Stimulated activated CD4-positive, alpha-beta T cell treated with anti-CD3 and anti-CD28 coated beads, Interleukin-1b, Interleukin-23, amount 100 ng/mL, for 1 hour (primary cell): ENCODE measurements at places on chromosomes 13 and 19.

DNA sequence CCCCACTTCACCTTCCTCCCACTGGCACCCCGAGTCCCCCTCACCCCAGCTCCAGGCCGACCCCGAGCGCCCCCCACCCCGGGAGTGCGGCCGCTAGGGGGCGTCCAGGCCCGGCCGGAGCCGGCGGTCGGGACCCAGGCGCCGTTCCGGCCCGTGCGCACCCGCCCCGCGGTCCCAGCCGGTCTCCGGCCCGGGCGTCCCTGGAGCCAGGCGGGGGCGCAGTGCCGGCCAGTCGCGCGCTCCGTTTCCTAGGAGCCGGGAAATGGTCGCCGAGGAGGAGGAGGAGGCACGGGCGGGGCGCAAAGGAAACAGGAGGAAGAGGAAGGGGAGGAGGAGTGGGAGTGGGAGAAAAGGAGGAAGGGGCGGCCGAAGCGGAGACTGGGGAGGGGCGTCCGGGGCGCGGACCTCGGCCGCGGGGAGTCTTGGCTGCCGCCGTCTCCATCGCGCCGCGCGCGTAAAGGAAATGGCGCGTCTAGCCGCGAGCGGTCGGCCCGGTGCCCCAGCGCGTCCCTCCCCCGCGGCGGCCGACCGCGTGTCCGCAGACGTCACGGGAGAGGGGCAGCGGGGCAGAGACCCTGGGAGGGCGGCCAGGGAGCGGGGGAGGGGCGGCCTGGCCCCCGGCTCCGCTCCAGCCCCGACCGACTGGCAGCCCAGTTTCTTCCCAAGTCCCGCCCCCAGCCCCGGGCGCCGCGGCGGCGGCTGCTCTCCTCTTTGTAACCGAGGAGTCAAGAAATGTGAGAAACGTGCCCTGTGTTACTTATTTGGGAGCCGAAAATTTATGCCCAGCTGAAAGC lies 1.1 kb upstream of the KCTD15 start:
- no peak for DNase-seq

GRCh38 chr19:43983544-43983911 lies 460 bp upstream of the ZNF155 start:
- no peak for DNase-seq

DNA sequence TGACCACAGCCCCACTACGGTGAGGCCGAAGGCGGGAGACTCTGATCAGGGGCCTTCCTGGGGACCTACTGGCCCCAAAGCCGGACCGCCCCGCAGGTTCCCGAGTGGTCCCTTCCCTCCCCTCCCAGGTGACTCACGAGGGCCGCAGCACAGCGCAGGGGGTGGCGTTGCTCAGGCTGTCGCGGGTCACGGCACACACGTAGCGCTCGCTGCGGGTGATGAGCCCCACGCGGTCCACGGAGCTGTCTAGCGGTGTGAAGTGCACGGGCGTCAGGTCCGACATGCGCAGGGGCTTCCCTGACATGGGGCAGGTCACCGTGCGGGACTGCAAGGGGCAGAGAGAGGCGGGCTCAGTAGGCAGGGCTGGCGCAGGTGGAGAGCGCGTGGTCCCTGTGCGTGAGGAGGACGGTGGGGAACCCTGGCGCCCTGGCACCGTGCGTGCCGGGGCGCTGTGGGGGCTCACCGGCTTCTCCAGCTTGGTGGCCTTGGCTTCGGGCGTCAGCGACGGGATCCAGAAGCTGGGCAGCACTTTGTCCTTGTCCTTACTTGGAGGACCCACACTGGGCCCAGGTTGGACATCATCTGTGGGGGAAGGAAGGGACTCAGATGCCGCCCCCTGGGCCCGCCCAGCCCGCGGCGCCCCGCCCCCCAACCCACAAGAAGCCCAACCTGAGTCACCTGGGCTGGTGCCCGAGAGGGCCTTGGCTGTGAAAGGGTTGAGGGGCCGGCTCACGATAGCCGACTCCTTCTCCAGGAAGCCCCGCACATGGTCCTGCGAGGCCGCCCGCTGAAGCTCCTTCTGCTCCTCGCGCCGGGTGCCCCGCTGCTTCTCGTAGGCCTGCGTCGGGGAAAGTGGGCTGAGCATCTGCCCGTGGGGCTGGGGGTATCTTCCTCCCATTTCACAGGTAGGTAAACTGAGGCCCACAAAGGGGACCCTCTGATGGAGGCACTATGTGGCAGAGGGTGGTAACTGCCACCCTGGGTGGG lies 23.7 kb downstream of the NOSIP start:
- no peak for DNase-seq

DNA sequence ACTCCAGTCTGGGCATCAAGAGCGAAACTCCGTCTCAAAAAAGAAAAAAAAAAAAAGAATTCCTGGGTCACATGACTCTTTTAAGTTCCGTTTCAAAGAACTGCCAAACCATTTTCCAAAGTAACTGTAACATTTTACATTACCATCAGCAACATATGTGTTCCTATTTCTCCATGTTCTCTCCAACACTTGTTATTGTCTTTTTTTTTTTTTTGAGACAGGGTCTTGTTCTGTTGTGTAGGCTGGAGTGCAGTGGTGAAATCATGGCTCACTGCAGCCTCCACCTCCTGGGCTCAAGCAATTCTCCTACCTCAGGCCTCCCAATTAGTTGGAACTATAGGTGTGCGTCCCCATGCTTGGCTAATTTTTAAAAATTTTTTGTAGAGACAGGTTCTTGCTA lies 6.5 kb downstream of the LGALS7B start:
- no peak for DNase-seq

GRCh38 chr13:113596321-113597200 lies 12.0 kb downstream of the TFDP1 start:
- no peak for DNase-seq

DNA sequence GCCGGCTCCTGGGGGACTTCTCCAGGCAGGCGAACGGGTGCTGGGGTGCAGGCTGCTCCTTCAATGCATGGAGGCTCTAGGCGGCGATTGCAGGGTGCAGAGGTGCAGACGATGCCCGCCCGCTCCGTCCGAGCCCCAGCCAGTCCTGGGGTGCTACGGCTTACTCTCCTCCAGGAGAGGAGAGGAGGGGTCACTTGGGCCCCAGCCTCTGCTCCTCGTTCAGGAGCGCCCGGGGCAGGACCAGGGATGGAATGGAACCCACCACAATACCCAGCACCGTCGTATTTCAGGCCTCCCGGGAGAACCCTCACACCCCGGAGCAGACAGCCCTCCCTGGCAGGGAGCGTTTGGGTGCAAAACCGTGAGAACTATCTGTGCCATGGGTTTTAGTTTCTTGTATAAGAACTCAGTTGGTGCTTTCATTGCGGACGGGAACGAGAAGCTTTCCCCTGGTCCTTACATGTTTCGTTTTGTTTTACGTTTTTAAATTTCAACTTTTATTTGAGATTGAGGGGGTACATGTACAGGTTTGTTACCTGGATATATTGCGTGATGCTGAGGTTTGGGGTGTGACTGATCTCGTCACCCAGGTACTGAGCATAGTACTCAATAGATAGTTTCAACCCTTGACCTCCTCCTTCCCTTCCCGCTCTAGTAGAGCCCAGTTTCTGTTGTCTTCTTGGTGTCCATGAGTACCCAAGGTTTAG lies 46.8 kb downstream of the ARHGEF18 start:
- DNase-seq, result no peak

GRCh38 chr13:50921706-50922105 lies 12.1 kb downstream of the RNASEH2B start:
- no peak for DNase-seq

GRCh38 chr13:30898678-30899241 lies 7.3 kb upstream of the MEDAG start:
- no peak for DNase-seq

GRCh38 chr13:99988529-99989275 lies 7.1 kb downstream of the ZIC2 start:
- no peak for DNase-seq

- DNase-seq, result no peak
Observed at GRCh38 chr19:40599902-40600569, 1.1 kb upstream of the LTBP4 start.

- no peak for DNase-seq
Observed at GRCh38 chr13:65914716-65915115, 1315.4 kb downstream of the PCDH9 start.

- DNase-seq, result no peak
Observed at GRCh38 chr13:26695360-26695705, 65.3 kb downstream of the GPR12 start.

DNA sequence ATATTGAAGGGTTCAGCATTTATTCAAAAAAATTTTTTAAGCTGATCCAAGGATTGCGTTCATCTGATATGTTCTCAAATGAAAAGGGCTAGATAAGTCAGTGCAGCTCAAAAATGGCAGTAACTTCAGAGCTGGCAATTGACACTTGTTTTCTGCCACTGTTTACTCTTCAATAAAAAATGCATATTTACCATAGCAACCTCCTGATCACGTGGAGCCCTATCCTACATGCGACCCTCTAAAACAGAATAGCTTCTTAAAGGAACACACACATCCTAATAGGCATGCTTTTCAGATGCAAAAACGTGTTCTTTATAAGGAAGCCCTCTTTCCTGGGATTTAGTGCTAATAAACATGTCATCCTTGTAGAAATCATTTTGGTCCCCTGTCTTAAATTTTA lies 150.2 kb downstream of the ZNF536 start:
- DNase-seq, result no peak

DNA sequence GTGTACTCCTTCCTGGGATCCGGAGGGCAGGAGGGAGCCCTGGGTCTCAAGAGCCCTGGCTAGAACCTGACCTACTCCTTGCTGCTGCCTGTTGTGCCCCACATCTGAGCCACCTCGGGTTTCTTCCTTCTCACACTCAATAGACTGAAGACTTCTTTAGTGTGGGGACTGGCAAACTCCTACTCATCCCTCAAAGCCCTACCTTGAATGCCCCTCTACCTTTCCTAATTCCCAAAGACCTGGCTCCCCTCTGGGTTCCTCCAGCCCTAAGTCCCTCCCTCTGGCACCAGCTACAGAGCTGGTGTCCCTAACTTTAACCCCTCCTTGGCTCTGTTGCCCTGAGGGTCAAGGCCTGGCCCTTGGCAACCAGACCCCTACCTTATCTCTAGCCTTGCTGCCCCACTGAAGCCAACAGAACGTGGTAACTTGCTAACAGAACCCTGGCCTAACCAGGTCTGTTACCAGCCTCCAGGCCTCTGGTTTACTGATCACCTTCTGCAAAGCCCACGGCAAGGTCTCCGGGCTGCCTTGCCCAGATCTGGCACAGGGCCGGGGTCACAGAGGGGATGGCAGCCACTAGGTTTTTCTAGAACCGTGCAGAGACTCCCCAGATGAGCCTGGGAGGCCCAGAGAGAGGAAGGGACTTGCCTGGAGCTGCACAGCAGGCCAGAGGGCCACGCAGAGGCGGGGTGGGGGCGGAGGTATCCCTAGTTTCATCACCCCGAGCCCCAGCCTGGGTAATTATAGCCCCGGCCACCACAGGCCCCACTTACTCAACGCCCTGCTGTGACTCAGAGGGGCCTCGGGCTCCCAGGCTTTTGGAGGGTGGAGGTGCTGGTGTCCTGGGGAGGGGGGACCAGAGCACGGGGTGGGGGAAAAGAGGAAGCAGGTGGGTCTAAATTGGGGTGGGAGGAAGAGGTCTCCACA lies 15.3 kb downstream of the ZBTB7A start:
- no peak for DNase-seq

GRCh38 chr13:49214917-49215376 lies 5.2 kb upstream of the MLNR start:
- DNase-seq, result no peak

- no peak for DNase-seq
Observed at GRCh38 chr19:33796164-33796875, at the start of gene KCTD15. Gene KCTD15 (plus strand): TSS chr19:33796870. CDS start chr19:33800455, 3,585 bp downstream.

DNA sequence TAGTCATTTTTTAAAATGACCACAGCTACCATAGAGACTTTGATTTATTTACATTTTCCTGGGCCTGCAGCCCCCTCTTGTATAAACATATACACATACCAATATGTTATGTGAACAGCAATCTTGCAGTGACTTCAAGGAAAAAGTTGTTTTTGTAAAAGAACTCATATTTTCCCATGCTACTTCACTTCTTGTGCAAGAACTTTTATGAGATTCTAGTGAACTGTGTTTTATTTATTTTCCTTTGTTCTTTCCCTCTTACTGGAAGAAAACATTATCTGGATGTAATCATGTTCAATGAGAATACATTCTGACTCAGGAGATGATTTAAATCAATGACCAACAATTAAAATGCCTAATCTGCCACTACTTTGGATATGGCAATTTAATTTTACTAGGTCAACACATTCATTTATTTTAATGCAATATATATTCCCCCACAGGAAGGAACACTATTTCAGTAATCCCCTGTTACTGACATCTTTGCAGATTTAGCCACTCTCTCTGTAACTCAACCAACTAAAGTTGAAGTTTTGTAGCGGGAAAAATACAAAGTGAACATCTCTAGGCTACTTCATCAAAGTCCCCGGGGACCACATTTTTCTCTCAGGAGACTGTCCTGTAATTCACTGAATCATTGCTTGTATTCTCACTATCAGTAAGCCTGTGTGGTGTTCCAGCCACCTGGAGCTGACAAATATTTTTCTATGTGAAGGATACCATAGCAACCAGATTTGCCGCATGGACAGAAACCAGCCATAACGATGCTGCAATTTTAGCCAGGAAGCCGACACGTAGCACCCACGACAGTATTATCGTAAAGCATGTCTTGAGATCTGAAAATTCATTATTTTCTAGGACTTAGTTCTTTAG lies 90.5 kb downstream of the STARD13 start:
- DNase-seq, result no peak

GRCh38 chr13:44323754-44324153 lies 49.9 kb upstream of the SERP2 start:
- DNase-seq, result no peak

DNA sequence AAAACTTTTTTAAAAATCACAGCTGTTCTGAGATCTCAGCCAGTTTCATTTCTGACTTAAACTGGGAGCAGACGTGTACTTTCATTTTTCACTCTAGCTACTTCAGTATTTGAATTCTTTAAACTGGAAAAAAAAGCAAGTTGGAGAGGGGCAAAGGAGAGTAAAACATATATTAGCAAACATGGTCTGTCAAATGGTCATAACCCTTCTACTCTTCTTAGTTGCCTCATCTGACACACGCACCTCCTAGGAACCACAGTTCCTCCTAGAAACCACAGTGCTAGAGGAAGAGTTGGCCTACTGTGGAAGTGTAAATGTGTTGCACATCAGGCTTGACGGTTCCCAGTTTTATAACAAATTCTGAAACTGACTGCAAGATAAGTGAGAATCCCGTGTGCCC lies 47.2 kb downstream of the TM9SF2 start:
- DNase-seq, result no peak

- no peak for DNase-seq
Observed at GRCh38 chr13:74645586-74645985, 511.4 kb upstream of the KLF12 start.

GRCh38 chr13:114087430-114087829 lies 45.0 kb downstream of the RASA3 start:
- DNase-seq, result no peak

GRCh38 chr13:68481130-68481529 lies 1251.0 kb upstream of the PCDH9 start:
- no peak for DNase-seq
